Activated CD4-positive, alpha-beta T cell treated with anti-CD3 and anti-CD28 coated beads for 4 hours (primary cell): ENCODE measurements at places on chromosomes 12 and 14.

GRCh38 chr12:6250343-6250742 lies 50.1 kb downstream of the CD9 start:
- no peak for DNase-seq

DNA sequence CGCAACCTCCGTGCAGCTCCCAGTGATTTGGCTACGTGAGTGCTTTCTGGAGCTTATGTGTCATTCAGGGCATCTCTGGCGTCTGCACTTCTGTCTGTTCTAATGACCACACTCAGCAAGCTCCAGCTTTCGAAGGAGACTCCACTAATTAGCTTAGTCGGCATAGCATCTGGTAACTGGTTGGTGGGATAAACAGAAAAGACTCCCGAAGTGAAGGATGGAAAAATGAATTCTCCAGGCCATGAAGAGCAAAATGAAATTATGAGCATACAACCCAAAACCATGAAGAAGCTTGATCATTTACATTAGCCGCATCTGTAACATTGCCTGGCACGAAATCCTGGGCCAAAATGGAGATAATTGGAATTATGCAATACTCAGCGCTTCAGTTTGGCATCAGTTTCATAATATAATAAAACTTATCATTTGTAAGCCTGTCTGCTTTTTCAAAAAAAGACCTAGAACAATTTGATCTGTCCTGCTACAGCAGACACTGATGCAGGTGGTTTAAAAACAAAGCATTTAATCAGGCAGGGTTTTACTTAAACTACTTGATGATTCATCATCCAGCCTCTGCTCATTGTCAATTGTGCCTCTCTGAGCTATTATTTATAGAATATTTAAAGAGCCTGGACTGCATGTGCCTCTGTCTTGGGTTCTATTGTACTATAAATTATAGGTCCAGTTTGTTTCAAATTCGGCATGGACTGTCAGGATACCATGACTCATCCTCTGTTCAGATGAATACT lies 87.4 kb downstream of the SYT1 start:
- DNase-seq: no peak

- DNase-seq: no peak
Observed at GRCh38 chr12:108424026-108424425, 84.9 kb upstream of the CMKLR1 start.

GRCh38 chr12:105288311-105288996 lies 42.0 kb upstream of the C12orf75 start:
- DNase-seq: no peak

- DNase-seq: no peak
Observed at GRCh38 chr12:124451016-124451415, 116.4 kb downstream of the NCOR2 start.

- DNase-seq: no peak
Observed at GRCh38 chr12:131121705-131122405, 168.1 kb downstream of the ADGRD1 start.

GRCh38 chr12:23671881-23672280 lies 277.6 kb downstream of the SOX5 start:
- no peak for DNase-seq

GRCh38 chr12:69247268-69248018 lies 8.1 kb downstream of the CPSF6 start:
- no peak for DNase-seq

DNA sequence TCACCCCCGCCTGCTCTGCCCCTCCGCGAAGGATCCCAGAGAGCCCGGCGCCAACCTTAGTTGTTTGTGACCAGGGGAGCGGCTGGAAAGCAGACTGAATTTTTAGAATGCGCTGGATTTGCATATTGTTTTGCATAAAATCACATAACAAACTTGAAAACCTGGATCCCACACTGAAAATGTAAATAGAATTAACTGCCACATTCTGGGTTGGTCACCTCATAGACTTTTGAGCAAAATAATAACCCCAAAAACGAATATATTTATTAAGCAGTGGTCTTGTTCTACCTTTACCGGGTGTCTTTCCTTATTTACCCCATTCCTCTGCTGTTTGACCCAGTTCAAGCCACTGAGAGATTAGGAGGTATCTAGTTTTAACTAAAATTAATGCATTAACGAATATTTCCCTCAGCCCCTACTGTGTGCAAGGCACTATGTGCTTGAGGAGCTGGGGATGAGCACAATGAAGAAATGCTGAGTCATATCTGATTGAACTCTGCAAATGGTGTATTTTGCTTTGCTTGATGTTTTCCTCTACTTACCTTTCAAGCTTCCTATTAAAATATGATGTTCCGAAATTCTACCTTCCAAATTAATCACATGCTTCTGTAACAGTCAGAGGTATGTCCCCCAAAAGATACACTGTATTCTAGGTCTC lies 438 bp upstream of the EGLN3 start:
- no peak for DNase-seq

DNA sequence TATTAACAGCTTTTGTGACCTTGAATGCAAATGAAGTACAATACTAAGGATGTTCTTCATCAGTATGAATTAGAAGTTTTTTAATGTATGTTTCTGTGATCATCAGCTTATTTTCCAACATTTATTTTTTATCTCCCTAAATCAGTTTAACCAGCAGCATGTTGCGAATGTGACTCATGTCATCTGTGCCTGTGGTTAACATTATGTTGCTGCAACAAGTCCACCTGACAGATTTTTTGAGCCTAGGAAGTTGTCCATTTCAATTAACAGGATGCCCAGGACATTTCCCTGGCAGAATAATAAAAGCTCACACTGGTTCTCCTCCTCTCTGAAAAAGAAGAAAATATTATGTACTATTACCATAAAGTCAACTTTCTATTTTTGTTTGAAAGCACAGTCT lies 155.5 kb downstream of the SYT1 start:
- no peak for DNase-seq
